ENCODE measurements at places on chromosomes 4 and X. TPM values are rescaled to one million over a fixed set of nuclear protein-coding genes. Genes with fewer than 3 reads are reported as not detected.

DNA sequence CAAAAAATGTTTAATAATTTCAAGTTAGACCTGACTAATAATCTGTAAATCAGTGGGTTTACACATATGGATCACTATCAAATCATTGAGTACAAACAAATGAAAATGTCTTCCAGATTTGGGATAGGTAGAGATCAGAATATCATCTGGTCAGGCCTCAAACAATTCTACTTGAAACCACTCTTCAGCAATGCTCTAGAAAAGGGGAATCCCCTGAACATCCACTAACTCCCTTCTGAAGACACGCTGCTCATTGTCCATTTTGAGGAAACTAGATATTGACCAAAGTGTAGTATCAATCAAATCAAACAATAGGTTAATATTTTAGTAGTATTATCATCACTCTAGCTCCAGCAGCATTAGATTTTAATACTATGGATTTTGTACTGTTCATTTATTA lies 46.3 kb downstream of the SULT1E1 start:
- H3K27me3 ChIP-seq, result no peaks in the 10 kb centered on the region
- DNase-seq, result no peak
- H3K4me1 ChIP-seq, result peaks cover 3% of the 10 kb centered on the region
- H3K4me3 ChIP-seq, result no peak overlapping the region

GRCh38 chr4:183304067-183304466 lies 16.0 kb downstream of the CLDN22 start:
- no peaks in the 10 kb centered on the region for H3K4me1 ChIP-seq
- no peaks in the 10 kb centered on the region for H3K36me3 ChIP-seq
- H3K4me3 ChIP-seq, result no peak overlapping the region
- no peaks in the 10 kb centered on the region for H3K27me3 ChIP-seq
- no peak overlapping the region for H3K27ac ChIP-seq

DNA sequence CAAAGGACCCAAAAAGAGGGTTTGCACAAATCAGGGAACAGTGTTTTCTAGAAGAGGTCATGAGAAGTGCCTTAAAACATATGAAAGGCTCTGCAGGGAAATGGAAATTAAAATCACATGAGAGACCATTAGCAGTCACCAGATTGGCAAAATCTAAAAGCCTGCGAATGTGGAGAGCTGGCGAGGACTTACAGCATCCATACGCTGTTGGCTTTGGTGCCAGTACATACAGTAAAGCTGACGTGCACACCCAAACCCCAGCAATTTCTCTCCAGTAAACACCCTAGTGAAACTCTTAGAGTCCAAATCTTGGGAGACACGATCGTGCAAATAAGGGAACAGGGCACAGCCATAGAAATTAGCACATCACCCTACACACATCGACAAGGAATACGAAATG lies 25.4 kb upstream of the PPP2R2C start:
- peaks cover 20% of the 10 kb centered on the region for H3K27me3 ChIP-seq
- no peaks in the 10 kb centered on the region for H3K36me3 ChIP-seq
- no peak overlapping the region for H3K27ac ChIP-seq
- no peak for DNase-seq
- no peak overlapping the region for H3K4me3 ChIP-seq
- no peaks in the 10 kb centered on the region for H3K4me1 ChIP-seq

DNA sequence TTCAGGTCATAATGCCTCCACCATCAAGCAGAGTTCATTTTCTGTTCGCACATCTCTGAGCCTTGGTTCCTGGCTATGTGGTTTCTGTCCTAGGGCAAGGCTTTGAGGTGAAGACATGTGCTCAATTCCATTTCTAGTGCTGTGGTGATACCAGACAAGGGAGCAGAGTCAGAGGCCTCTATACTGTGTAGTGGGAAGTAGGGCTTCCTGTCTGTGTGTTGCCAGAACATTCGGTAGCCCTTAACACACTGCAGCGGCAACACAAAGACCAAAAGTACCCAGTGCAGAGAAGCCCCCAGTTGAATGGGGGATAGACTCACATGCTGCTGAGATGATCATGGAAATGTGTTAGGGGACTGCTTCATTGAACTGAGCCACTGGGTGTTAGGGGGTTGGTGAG lies 56.4 kb downstream of the STARD8 start:
- no peak overlapping the region for H3K4me3 ChIP-seq
- no peaks in the 10 kb centered on the region for H3K4me1 ChIP-seq
- no peaks in the 10 kb centered on the region for H3K36me3 ChIP-seq
- H3K27me3 ChIP-seq, result no peaks in the 10 kb centered on the region
- DNase-seq, result no peak
- no peak overlapping the region for H3K27ac ChIP-seq

- H3K27me3 ChIP-seq, result no peaks in the 10 kb centered on the region
- no peaks in the 10 kb centered on the region for H3K4me1 ChIP-seq
- no peaks in the 10 kb centered on the region for H3K36me3 ChIP-seq
- H3K4me3 ChIP-seq, result no peak overlapping the region
- no peak for DNase-seq
- H3K27ac ChIP-seq, result no peak overlapping the region
These were observed 208.6 kb downstream of the VEGFC start for GRCh38 chr4:176584031-176584606.

The F8A3 gene
- total RNA-seq, result 8.2 TPM
